ENCODE measurements at places on chromosomes 2 and 18.

GRCh38 chr2:241603686-241604085 is 33.3 kb downstream of the THAP4 start:
- no peak for DNase-seq

DNA sequence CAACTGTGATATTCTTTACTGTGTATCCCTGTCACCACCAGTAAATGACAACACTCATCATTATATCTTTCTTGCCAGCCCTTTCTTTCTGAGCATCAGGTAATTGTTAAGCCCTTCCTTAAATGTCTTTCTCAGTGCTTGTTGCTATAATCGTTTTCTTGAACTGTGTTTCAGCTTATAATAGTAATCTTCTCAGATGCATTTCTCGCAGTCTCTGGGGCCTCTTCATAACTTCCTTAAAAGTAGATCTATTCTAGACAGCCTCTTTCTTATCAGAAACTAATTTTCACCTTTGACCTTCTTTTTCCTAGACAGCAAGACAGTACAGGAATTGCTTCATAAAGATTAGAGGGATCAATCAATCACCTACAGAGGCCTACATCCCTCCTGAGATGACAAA is 648.1 kb downstream of the CPS1 start:
- DNase-seq = no peak

DNA sequence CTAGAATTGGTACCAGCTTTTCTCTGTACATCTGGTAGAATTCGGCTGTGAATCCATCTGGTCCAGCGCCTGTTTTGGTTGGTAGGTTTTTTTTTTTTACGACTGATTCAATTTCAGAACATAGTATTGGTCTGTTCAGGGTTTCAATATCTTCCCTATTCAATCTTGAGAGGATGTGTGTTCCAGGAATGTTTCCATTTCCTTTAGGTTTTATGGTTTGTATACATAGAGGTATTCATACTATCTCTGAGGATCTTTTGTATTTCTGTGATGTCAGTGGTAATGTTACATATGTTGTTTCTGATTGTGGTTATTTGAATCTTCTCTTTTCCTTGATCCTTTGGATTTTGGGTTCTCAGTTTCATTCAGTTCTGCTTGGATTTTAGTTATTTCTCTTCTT is 172.1 kb upstream of the ITGA4 start:
- no peak for DNase-seq

GRCh38 chr2:159795841-159796690 is 1.9 kb downstream of the CD302 start:
- DNase-seq = no peak

DNA sequence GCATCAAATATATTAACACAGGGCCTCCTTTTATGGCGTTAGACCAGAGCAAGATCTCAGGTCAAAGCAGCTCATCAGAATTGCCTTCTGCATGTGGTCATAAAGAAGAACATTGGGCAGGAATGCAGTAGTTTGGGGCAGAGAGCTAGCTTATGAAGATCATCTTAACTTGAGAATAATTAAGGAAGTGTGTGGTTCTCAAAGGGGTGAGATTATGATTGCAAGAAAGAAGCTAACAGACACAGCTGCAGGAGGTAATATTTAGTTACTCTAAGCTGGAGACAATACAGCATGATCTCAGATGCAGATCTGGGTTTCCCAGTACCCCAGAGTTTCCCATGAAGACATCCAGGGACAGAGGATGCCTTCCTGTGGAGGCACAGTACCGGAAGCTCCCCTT is 91.6 kb downstream of the TTC27 start:
- no peak for DNase-seq

DNA sequence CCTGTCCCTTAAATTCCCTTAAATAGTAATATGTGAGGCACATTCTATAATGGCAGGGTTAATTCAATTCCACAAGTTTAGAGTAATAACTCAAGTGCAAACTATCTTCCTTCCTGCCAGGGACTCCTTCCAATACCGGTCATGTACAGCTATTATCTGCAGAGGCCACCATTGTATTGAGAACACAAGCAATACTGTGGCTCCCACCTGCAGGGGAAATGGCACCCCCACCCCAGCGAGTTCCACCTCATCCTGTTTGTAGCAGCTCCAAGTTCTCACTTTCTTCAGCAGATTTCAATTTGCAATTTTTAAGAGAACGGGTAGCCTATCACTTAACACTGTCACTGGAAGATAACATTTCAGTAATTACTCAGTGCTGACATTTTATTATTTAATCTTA is 172.1 kb upstream of the PID1 start:
- no peak for DNase-seq

Data from cardiac fibroblast (primary cell).